Pancreas (tissue), 10 donors: ENCODE measurements at places on chromosomes 7 and 10. TPM values are rescaled to one million over a fixed set of nuclear protein-coding genes. Genes with fewer than 3 reads are reported as not detected.
A peak's percentile ranks its signal among the peaks of the same experiment; 100 is the strongest.

DNA sequence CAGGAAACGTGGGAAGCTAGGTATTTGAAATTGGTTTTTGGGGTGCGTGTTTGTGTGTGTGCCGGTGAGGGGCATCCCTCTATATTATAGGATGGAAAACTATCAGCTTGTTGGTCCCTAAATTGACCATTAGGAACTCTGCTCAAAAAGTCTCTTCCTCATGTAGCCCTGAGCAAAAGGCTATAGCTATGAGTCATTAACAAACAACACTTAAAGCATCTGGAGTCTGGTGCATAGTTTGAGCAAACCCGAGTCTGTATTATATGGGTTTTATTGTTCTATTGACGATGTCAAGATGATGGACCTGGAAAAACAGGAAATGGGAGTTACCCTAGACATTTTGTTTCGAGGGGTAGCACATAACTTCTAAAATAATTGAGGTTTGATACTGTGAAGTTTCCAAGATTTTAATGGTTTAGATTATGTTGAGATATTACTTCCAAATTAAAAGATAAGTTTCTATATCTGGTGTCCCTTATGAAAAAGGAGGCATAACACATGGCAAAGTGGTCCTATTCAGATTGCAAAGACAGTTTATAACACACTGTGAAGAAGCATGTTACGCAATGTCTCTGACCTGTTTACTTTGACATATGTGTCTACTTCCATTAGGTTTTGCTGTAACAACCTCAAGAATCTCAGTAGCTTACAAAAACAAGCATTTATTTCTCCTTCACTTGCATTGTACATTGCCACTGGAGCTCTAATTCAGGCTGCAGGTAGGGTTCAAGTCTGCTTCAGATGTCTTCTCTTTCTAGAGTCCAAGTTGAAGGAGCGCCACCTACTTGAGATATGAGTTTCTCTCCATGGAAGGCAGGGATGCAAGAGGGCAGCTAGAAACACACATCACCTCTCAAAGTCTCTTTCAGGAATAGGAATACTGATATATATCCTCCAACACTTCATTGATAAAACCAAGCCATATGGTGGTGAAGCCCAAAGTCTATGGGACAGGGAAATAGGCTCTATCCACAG is 357.7 kb downstream of the PHF14 start:
- no peak for DNase-seq

GRCh38 chr7:35450456-35451214 is 196.7 kb upstream of the TBX20 start:
- no peak for DNase-seq

DNA sequence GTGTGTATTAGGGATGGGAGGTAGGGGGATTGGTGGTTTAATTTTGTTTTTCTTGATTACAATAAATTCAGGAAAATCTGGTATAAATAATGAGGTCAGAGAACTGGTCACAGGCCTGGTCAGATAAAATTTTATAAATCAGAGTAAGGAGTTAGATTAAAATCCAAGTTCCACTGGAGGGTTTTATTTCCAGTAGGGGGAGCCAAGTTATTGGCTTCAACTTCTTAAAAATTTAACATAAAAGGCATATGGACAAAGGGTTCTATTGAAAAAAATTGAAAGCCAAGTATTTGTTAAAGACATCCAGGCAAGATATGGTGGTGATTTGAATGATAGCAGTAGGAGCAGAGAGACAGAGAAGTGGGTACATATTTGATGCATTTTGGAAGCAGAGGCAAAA is 763.3 kb downstream of the SORCS1 start:
- no peak for DNase-seq

- DNase-seq = no peak
These were observed 431.6 kb upstream of the NFE2L3 start for GRCh38 chr7:25720427-25720826.

GRCh38 chr7:45125193-45125904 is 13.9 kb upstream of the TBRG4 start:
- DNase-seq = no peak

DNA sequence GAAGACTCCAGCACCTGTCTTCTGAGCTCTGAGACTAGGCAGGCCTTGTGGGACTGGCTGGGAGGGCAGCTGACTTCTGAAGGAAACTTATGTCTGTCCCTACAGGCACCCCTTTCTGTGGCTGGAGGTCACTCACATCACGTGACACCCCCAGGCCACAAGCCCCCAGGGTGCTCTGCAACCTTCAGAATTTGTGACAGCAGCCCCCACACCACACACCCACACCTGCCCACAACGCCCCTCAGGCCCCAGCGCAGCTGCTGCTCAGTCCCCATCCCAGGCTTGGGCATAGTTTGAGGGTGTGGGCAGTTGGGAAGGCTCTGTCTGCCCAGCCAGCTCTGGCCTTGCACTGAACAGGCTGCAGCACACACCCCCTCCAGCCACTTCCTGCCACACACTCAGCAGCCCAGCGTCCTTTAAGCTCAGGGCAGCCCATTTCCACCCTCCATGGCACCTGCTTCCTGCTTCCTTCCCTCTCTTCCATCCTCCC is 80.0 kb upstream of the UNC5B start:
- peak; percentile 36 for DNase-seq

DNA sequence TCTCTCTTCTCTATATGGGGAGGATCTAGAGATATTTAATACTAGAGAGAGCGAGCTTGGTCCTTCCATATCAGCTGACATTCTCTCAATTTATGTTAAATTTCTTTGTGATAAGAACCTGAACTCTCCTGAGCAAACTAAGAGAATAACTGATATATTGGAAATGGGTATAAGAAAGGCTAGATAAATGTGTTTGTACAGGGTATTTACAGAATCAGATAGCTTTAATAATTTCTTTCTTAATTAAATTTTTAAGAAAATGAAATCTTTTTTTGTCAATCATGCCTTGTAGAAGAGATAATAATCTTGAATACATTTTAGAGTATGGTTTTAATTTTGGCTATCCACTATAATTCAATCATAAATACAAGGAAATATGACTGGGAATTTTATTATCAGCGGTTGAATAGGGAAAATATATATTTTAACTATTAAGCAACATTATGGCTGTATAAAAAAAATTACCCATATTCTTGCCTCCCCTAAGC is 58.7 kb downstream of the ANKIB1 start:
- DNase-seq = no peak

DNA sequence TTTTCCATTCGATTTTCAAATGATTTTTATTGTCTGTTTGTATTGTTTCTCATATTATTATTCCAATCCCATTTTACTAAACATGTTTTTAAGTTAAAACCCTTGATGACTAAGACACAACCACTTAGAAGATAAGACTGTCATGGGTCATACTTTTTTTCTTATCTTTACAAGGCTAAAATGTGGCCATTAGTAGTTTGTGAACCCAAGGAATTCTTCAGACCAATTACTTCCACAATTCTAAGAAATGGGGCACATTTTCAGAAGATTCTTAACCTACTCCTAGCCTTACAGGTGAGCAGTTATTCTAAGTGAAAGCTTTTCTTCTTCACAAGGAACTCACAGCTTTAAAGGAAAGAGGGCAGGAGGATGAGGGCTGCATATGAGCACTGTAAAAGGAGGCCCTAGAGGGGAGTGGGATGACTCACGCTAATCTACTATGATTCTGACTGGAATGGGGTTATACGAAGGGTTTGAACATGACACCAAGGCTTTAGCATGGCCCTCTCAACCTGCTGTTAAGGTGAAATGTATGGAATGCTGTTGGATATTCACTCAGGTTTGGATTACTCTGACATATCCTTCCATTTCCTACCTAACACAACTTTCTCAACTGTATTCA is 81.0 kb downstream of the SORCS1 start:
- DNase-seq = no peak

DNA sequence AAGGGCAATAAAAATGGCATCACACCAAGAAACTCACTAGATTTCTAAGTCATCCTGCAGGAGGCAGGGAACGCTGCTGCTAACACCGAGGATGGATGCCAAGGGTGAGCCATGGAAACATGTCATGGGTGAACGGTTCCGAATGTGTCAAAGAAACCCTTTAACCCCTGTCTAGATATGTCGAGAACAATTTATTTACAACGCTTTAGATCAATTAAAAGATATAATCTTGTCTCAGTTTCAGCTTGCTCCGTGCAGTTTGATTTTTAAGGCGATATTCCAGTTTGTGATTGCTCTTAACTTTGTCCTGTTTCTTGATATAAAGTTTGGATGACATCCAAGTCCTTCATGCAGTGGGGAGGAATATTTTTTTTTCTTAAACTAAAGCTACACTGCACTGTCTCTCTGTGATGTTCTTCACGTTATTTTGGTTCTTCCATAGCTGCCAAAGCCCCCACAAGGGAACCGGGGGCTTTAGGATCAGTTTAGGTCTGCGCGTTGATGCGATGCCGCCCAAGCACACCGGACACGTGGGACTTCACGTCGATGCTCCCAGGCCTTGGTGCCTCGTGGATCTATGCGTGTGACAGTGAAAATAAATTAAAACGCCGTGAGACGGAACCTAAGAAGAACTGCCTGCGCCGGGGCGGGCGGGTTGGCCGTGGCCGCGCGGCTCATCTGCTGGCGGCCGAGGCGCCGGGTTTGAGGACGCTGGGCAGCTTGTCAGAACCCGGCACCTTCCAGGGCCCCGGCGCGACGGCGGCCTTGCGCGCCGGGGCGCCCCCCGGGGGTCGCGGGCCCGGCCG is 220.3 kb downstream of the PHTF2 start:
- DNase-seq = peak; percentile 3

DNA sequence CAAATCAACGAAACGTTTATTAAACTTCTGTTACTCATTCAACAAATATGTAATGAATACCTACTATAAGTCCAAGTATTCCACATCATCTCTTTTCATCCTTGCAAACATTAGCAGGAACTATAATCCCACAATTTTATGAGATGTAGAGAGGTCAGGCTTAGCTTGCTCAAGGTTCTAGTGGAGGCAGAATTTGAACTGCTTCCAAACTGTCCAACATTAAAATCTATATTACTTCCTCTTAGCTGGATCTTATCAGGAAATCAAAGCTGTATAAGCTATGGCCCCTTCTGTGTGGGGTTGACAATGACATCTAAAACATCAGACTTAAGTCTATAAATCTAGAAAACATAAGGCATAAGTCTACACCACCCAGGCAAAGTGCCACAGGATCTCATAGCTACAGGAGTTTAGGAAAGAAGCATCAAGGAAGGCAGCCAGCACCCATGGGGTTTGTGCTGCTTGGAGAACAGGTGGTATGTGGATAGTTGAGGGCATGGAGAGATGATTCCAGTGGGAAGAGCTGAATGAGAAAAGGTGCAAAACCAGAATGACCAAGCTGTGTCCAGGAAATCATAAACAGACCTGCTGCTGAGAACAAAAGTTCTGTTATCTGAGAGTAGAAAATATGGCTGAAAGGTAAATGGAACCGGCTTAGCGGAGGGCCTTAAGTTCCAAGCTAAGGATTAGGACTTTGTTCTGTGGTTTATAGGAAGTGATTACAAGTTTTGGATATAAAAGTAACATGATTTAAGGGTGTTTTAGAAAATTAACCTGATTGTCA is 34.5 kb downstream of the PAPSS2 start:
- no peak for DNase-seq

DNA sequence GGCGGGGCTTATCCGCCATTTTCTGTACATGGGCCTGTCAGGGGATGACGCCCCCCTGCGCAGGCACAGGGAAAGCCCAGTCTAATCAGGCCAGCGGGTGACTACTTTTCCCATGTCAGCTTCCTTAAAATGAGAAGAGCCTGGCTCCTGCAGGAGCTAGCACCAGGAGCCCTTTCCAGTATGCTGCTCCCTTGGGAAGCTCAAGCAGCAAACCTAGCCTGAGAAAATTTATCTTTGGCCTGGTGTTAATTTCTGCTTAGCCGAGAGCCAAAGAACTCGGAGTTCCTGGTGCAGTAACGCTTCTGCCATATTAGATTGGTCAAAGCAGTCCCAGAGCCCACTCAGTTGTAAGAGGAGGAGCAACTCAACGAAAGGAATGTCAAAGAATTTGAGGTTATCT is 239.0 kb upstream of the PHYHIPL start:
- no peak for DNase-seq

- no peak for DNase-seq
These were observed 3.7 kb upstream of the HDAC9 start for GRCh38 chr7:18491871-18492270.

- DNase-seq = no peak
These were observed 125.6 kb upstream of the GPR22 start for GRCh38 chr7:107344286-107344685.

DNA sequence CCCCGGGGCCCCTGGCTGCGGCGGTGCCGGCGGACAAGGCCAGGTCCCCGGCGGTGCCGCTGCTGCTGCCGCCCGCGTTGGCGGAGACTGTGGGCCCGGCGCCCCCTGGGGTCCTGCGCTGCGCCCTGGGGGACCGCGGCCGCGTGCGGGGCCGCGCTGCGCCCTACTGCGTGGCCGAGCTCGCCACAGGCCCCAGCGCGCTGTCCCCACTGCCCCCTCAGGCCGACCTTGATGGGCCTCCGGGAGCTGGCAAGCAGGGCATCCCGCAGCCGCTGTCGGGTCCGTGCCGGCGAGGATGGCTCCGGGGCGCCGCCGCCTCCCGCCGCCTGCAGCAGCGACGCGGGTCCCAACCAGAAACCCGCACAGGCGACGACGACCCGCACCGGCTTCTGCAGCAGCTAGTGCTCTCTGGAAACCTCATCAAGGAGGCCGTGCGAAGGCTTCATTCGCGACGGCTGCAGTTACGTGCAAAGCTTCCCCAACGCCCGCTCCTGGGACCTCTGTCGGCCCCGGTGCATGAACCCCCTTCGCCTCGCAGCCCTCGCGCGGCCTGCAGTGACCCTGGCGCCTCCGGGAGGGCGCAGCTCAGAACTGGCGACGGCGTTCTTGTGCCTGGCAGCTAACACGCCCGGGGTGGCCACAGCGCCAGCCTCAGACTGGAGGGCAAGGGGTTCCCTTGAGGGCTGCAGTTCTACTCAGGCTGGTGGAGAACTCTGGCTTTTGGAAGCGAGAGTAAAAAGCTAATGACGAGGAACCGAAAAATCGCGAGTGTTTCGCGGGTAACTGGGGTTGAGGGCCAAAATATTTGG is 804 bp downstream of the FRAT1 start:
- DNase-seq = peak; percentile 73

DNA sequence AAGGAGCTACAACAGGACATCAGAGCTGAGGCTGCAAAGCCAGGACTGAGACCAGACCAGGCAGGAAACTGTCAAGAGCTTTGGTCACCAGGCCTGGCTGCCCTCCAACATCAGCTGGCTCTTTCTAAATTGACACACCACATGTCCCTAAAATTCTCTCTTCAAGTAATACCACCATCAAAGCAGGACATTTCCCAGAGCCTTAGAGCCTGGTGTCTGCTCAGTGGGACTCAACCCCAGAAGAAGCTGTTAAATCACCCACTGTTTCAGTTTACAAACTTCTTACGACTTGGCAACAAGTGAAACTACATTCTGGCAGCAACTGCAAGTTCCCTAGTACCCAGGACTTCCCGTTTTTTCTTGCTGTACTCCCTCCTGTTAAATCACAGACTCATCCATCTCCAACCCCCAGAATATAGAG is 3.8 kb upstream of the IL6 start:
- DNase-seq = peak; percentile 31

Gene LAMTOR4
- total RNA-seq = 45.8 TPM

Gene IFIT3
- total RNA-seq = 11.6 TPM

Gene APBB1IP
- total RNA-seq = 12.3 TPM

Gene MYH16
- total RNA-seq = not detected

Gene CELF2
- total RNA-seq = 1.9 TPM

Gene CASP2
- total RNA-seq = 7.6 TPM
